CD4-positive, alpha-beta T cell (primary cell): ENCODE measurements at places on chromosomes 5 and 9.

- H3K27me3 ChIP-seq: no peaks in the 10 kb centered on the region
- no peak for DNase-seq
- H3K27ac ChIP-seq: no peak overlapping the region
- no peak overlapping the region for H3K4me3 ChIP-seq
- H3K36me3 ChIP-seq: peaks cover 67% of the 10 kb centered on the region
These were observed 19.5 kb upstream of the MXD3 start for GRCh38 chr5:177330991-177331842.

DNA sequence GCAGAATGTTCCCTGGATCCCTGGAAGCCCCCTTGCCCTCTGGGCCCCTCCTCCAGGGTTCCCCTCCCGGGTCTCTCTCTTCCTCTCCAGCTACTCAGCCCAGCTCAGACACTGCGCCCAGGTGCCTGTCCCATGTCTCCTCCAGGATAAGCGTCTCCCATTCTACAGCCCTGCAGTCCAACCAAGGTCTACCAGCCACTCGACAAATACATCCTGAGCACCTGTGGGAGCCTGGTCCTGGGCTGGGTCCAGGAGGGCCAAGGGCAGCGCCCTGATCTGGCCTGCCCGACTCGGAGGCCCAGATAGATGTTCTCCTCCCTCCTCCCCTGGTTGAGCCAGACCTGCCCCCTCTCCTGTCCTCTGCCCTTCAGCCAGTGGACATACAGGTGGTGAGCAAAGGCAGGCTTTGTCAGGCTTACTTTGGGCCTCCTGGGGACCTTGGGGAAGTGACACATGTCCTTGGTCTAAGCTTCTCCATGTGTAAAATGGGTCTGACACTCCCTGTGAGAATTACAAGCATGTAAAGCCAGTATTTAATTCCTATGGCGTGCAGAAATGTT lies 1.4 kb downstream of the FLT4 start:
- no peaks in the 10 kb centered on the region for H3K36me3 ChIP-seq
- no peak for DNase-seq
- no peak overlapping the region for H3K27ac ChIP-seq
- H3K4me1 ChIP-seq: peaks cover 6% of the 10 kb centered on the region
- peaks cover 15% of the 10 kb centered on the region for H3K27me3 ChIP-seq
- H3K4me3 ChIP-seq: no peak overlapping the region

GRCh38 chr5:54278036-54278830 lies 32.1 kb downstream of the ARL15 start:
- no peak overlapping the region for H3K4me3 ChIP-seq
- H3K27ac ChIP-seq: no peak overlapping the region
- peaks cover 4% of the 10 kb centered on the region for H3K36me3 ChIP-seq
- H3K4me1 ChIP-seq: no peaks in the 10 kb centered on the region
- DNase-seq: no peak
- no peaks in the 10 kb centered on the region for H3K27me3 ChIP-seq

- H3K27ac ChIP-seq: no peak overlapping the region
- no peak for DNase-seq
- H3K36me3 ChIP-seq: no peaks in the 10 kb centered on the region
- H3K4me3 ChIP-seq: no peak overlapping the region
These were observed 93.6 kb downstream of the MCTP1 start for GRCh38 chr5:95191330-95191729.

GRCh38 chr9:33364127-33364526 lies 38.2 kb downstream of the AQP7 start:
- no peak for DNase-seq
- no peak overlapping the region for H3K4me3 ChIP-seq
- H3K4me1 ChIP-seq: no peaks in the 10 kb centered on the region
- no peaks in the 10 kb centered on the region for H3K27me3 ChIP-seq
- peaks cover 35% of the 10 kb centered on the region for H3K36me3 ChIP-seq

DNA sequence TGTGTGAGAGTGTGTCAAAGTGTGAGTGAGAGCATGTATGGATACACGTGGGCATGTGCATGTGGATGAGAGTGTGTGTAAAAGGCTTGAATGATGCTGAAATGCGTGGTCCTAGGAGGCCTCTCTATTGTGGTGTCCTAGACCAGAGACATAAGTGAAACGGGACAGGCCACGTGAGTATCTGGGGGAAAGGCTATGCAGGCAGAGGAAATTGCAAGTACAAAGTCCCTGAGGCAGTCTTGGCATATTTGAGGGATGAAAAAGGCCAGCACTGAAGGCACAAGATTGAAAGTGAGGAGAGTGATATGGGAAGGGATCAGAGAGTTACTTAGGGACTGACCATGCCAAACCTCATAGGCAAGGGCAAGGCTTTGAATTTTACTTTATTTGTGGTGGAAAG lies 67.2 kb upstream of the CCDC152 start:
- H3K27ac ChIP-seq: no peak overlapping the region
- no peak for DNase-seq
- H3K27me3 ChIP-seq: no peaks in the 10 kb centered on the region

- no peaks in the 10 kb centered on the region for H3K27me3 ChIP-seq
- H3K4me1 ChIP-seq: no peaks in the 10 kb centered on the region
- H3K36me3 ChIP-seq: no peaks in the 10 kb centered on the region
- no peak for DNase-seq
These were observed 140.5 kb upstream of the TARS1 start for GRCh38 chr5:33300209-33300742.

- H3K4me1 ChIP-seq: peaks cover 3% of the 10 kb centered on the region
- peaks cover 56% of the 10 kb centered on the region for H3K27me3 ChIP-seq
- no peak overlapping the region for H3K4me3 ChIP-seq
- DNase-seq: no peak
These were observed 5.0 kb downstream of the DMRT3 start for GRCh38 chr9:981491-981898.

DNA sequence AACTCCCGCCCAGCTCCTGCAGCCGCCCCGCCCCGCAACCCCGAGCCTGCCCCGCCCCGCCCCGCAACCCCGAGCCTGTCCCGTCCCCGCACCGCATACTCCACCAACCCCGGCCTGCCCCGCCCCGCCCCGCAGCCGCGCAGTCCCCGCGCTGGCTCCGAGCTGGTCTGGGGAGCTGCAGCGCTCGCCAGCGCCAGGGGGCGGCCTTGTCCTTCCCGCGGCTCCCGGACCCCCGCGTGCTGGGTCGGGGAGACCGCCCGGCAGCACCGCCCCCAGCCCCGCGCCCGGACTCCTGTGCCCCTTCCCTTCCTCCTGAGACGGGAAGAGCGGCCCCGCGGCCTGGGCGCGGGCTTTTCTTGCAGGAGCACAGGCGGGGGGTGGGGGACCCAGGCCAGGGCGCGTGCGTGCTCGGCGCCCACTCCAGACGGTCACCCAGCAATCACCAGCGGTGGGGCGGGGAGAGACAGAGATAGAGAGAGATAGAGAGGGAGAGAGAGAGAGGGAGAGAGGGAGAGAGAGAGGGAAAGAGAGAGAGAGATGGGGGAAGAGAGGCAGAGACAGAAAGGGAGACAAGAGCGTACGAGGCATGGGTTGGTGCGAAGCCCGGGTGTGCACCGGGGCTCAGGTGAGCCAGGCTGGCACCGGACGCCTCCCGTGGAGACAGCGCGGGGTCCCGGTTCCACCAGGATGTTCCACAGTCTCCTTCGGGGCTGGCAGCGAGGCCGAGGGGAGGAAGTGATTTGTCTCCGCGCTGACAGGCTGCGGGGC lies 14.7 kb upstream of the TMEM250 start:
- H3K4me1 ChIP-seq: peaks cover 8% of the 10 kb centered on the region
- H3K4me3 ChIP-seq: peak overlapping the region; percentile 22
- peaks cover 42% of the 10 kb centered on the region for H3K27me3 ChIP-seq
- no peaks in the 10 kb centered on the region for H3K36me3 ChIP-seq
- peak; percentile 60 for DNase-seq

- no peaks in the 10 kb centered on the region for H3K27me3 ChIP-seq
- no peak overlapping the region for H3K27ac ChIP-seq
- no peaks in the 10 kb centered on the region for H3K4me1 ChIP-seq
- H3K4me3 ChIP-seq: no peak overlapping the region
These were observed 65.0 kb downstream of the ST8SIA4 start for GRCh38 chr5:100838048-100838473.

- H3K4me3 ChIP-seq: no peak overlapping the region
- no peaks in the 10 kb centered on the region for H3K4me1 ChIP-seq
- no peak overlapping the region for H3K27ac ChIP-seq
These were observed 80.1 kb upstream of the PLPP6 start for GRCh38 chr9:4581861-4582565.

DNA sequence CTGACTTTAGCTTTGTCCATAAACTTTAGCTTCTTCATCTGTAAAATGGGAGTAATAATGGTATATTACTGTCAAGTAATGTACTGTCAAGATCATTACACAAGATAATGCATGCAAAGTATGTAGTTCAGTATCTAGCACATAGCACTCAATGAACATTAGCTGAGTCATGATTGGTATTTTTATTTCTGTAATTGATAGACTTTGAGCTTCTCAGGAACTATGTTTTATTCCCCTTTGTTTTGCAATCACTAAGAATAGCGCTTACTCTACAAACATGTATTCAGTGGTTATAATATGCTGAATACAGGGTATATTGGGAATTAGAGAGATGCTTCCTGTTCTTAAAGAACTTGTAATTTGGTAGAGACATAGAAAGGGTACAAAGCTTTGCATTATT lies 142.3 kb upstream of the KLF9 start:
- H3K4me3 ChIP-seq: no peak overlapping the region
- no peaks in the 10 kb centered on the region for H3K4me1 ChIP-seq
- DNase-seq: no peak
- H3K27me3 ChIP-seq: no peaks in the 10 kb centered on the region
- no peak overlapping the region for H3K27ac ChIP-seq
- no peaks in the 10 kb centered on the region for H3K36me3 ChIP-seq

DNA sequence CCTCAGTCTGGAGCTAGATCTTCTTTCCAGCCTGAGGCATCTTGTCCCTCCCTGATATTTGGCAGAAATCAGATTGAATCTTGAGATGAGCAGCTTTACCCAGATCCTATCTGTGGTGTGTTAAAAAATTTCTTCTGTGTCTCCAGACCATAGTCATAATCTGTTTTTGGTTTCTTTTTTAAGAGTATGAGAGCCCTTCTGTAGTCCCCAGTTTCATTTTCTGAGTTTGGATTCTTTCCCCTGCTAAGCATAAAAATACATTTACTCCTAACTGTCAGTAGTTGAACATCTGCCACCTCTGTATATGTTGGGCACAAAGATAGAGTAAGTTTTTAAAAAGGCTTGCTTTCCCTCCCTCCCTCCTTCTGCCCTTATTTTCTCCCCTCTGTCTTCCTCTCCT lies 137.7 kb downstream of the CNTLN start:
- H3K36me3 ChIP-seq: no peaks in the 10 kb centered on the region
- no peak overlapping the region for H3K4me3 ChIP-seq
- no peak for DNase-seq
- H3K27me3 ChIP-seq: no peaks in the 10 kb centered on the region
- H3K4me1 ChIP-seq: no peaks in the 10 kb centered on the region
- H3K27ac ChIP-seq: no peak overlapping the region

DNA sequence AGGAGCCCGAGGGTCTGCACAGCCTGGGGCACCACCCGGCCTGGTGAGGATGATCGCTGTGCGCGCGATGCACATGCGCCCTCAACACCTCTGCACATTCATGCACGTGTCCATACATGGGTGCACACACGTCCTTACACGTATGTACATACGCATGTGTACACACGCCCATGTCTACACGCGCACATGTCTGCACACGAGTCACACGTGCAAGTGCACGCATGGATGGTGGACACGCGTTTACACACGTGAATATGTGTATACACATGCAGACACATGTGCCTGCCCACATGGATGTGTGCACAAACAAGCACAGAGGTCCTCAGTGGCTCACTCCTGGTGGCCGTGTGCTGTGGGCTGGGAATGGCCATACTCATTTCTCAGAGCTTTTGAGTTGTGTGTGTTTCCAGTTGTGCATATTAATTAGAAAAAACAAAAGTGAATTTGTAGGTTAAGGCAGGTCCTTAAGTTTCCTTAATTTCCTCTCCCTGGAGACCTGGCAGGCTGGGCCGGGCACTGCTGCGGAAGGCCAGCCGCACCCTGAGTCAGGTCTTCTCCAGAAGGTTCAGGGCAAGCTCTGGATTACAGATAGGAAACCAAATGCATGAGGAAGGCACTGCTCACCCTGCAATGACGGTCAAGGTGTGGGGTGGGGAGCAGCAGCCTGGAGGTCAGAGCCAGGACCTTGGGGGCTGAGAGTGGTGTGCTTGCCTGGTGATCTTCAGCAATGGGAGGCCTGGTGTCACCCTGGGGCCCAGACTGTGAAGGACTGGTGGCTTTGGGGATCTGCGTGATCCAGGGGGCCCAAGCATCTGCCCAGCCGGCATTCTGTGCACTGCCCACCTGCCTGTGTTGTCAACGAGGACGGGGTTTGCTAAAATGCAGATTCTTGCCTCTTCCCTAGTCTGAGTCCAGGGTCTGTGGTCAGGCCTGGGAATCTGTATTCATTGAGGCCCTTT lies 1.3 kb upstream of the RNU6ATAC start:
- peak; percentile 29 for DNase-seq
- no peaks in the 10 kb centered on the region for H3K27me3 ChIP-seq
- no peaks in the 10 kb centered on the region for H3K36me3 ChIP-seq
- peaks cover 17% of the 10 kb centered on the region for H3K4me1 ChIP-seq
- H3K4me3 ChIP-seq: no peak overlapping the region

- H3K4me1 ChIP-seq: no peaks in the 10 kb centered on the region
- peaks cover 24% of the 10 kb centered on the region for H3K27me3 ChIP-seq
- no peak overlapping the region for H3K27ac ChIP-seq
These were observed 27.7 kb upstream of the GAS1 start for GRCh38 chr9:86975036-86975435.

GRCh38 chr5:148632255-148633066 lies 21.9 kb downstream of the HTR4 start:
- no peaks in the 10 kb centered on the region for H3K4me1 ChIP-seq
- no peaks in the 10 kb centered on the region for H3K36me3 ChIP-seq
- no peaks in the 10 kb centered on the region for H3K27me3 ChIP-seq
- no peak for DNase-seq
- no peak overlapping the region for H3K4me3 ChIP-seq
- no peak overlapping the region for H3K27ac ChIP-seq

- no peak for DNase-seq
- H3K27ac ChIP-seq: no peak overlapping the region
- peaks cover 36% of the 10 kb centered on the region for H3K36me3 ChIP-seq
- H3K27me3 ChIP-seq: no peaks in the 10 kb centered on the region
- H3K4me3 ChIP-seq: no peak overlapping the region
- H3K4me1 ChIP-seq: no peaks in the 10 kb centered on the region
These were observed 26.4 kb upstream of the TMOD1 start for GRCh38 chr9:97475059-97475458.

DNA sequence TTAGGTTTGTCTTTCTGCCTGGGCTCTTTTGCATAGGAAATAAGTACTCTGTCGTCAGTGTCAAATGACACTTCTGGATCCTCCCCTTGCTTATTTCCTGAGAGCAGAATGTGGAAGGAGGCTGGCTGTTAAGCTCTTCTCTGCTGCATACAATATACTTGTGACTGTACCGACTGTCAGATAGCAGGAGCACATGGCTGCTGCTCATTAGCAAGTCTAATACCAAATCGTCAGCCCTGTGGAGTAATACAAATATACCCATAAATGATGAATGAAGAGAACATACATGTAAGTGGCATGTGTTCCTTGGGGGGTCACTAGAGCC lies at the start of gene GPR151:
TSS of gene GPR151 (minus strand) at position 40 of the 325 bp plus-strand sequence. CDS start 77 bp downstream, outside the sequence.
- no peak for DNase-seq
- H3K4me1 ChIP-seq: no peaks in the 10 kb centered on the region

GRCh38 chr9:110029429-110029955 lies 178.5 kb downstream of the C9orf152 start:
- no peak overlapping the region for H3K4me3 ChIP-seq
- no peaks in the 10 kb centered on the region for H3K36me3 ChIP-seq
- DNase-seq: no peak
- H3K27me3 ChIP-seq: no peaks in the 10 kb centered on the region
- no peak overlapping the region for H3K27ac ChIP-seq
- peaks cover 14% of the 10 kb centered on the region for H3K4me1 ChIP-seq

- no peaks in the 10 kb centered on the region for H3K4me1 ChIP-seq
- no peak for DNase-seq
- no peak overlapping the region for H3K27ac ChIP-seq
- no peaks in the 10 kb centered on the region for H3K36me3 ChIP-seq
These were observed 131.1 kb upstream of the TUT7 start for GRCh38 chr9:86485359-86485758.
